ENCODE measurements at places on chromosomes 5 and 9. TPM values are rescaled to one million over a fixed set of nuclear protein-coding genes. Genes with fewer than 3 reads are reported as not detected.

Gene BTNL9
- not detected for total RNA-seq

Gene IFNA2
- not detected for total RNA-seq

Gene HAVCR1
- total RNA-seq = not detected

Gene ASTN2
- 25.3 TPM for total RNA-seq

Gene TMEM252
- not detected for total RNA-seq

Gene RGS14
- 4.1 TPM for total RNA-seq

Gene TNFSF15
- total RNA-seq = 0.19 TPM

Gene NR2F1-AS1
- 3.2 TPM for total RNA-seq

Measured in myocyte (in vitro differentiated cells).